ENCODE measurements at places on chromosomes 7 and 10. TPM values are rescaled to one million over a fixed set of nuclear protein-coding genes. Genes with fewer than 3 reads are reported as not detected.

NOM1 gene
- 18.3 TPM for total RNA-seq

IGFBP1 gene
- total RNA-seq = 0.29 TPM

PSD gene
- total RNA-seq = 0.56 TPM

FRA10AC1 gene
- 9.7 TPM for total RNA-seq

CALCR gene
- not detected for total RNA-seq

MMS19 gene
- total RNA-seq = 71.7 TPM

CADPS2 gene
- 0.53 TPM for total RNA-seq

VSTM4 gene
- not detected for total RNA-seq

OR2A1 gene
- not detected for total RNA-seq

AFAP1L2 gene
- 0.37 TPM for total RNA-seq

PTPN20 gene
- total RNA-seq = 0.26 TPM

GRM3 gene
- 0.21 TPM for total RNA-seq

AKR1C4 gene
- total RNA-seq = not detected

PPA1 gene
- 254 TPM for total RNA-seq

UCN3 gene
- total RNA-seq = not detected

PIK3AP1 gene
- 142 TPM for total RNA-seq

GIMAP5 gene
- 4.5 TPM for total RNA-seq

MOGAT3 gene
- total RNA-seq = not detected

GRCh38 chr10:123485341-123485960, 180.7 kb upstream of the GPR26 start:
- DNase-seq = no peak

- DNase-seq = no peak
Observed at GRCh38 chr10:50393784-50394467, 142.6 kb upstream of the ASAH2 start.

GRCh38 chr7:38548605-38549004, 82.6 kb downstream of the AMPH start:
- DNase-seq = no peak

DNA sequence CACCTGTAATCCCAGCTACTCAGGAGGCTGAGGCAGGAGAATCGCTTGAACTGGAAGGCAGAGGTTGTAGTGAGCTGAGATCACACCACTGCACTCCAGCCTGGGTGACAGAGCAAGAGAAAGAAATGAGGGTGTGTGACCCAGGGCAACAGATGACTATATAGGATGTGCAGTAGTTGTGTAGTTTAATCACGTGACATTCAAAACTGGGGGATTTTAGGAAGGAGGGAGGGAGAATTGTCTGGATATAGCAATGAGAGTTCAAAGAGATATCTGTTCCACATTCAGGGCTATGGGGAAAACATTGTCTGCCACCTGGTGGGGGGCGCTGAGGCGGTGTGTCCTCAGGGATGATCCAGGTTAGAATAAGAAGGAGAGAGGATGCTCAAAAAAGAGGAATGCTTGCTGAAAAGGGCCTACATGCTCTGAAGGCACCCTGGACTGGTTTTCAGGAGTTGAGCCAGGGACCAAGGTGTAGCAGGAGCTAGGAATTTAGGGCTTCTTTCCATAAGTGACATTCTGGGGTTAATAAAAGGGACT, 7.8 kb upstream of the ZYX start:
- no peak for DNase-seq

- DNase-seq = no peak
Observed at GRCh38 chr10:75441682-75442081, 10.3 kb downstream of the LRMDA start.

- DNase-seq = no peak
Observed at GRCh38 chr7:108515630-108516029, 10.3 kb downstream of the PNPLA8 start.

- DNase-seq = no peak
Observed at GRCh38 chr7:117402109-117402508, 25.2 kb downstream of the ASZ1 start.

GRCh38 chr7:24580283-24580946, 7.2 kb downstream of the PALS2 start:
- DNase-seq = no peak

DNA sequence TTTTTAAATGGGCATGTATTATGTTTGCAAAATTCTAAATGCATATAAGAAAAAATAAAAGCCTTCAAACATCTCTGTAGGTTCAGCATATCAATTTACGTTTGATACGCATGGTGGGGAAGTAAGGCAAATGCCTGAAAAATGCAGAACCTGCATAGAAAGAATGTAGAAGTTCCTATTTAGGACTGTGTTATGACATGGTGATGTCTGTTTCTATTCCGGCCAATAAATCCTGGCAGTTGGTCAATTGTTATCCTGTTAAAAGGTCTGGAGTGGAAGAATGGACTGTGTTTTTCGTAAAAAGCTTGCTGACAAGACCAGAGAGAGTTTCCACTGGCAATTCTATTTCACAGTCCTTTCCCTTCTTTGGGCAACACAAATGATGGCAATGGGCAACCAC, 49.6 kb upstream of the CAV2 start:
- DNase-seq = no peak

DNA sequence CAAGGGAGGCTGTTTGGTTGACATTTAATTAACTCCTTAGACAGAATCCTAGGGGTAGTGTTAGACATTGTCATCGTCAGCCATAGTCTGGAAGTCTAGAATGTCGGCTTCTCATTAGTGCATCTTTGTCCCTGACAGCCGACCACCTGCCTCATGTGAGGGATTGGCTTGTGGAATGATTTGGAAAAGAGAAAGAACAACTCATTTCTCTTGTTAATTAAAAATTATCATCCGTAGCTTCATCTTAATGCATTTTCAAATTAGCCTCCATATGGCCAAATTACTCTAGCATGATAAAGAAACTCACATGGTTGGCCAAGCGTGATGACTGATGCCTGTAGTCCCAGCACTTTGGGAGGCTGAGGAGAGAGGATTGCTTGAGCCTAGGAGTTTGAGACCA, 97.7 kb upstream of the PARD3 start:
- no peak for DNase-seq

- no peak for DNase-seq
Observed at GRCh38 chr10:28592953-28593352, 60.0 kb downstream of the WAC start.

- no peak for DNase-seq
Observed at GRCh38 chr7:288671-289101, 1.3 kb upstream of the FOXL3 start.

DNA sequence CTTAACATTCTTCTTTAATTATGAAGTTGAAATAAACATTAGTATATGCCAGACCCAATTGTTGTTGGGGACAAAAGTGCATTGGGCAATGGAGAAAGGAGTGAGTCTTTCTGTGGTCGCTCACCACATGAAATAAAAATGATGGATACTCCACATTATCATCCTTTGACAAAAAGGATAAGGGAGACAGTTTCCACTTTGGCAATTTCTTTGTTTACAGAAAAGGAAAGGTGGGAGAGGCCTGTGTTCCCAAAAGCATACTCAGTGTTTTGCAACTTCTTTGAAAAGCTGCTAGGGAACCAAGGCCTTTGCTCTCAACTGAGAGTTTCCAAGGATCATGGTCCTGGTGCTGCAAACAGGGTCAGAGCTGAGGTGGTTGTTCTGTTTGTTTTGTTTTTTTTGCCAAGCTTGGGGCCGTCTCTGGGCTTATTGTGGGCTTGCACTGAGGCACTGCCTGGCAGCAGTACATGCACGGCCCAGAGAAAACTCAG, 341.9 kb downstream of the TNS3 start:
- no peak for DNase-seq

- DNase-seq = peak; percentile 47
Observed at GRCh38 chr10:120161111-120161510, 268.6 kb downstream of the SEC23IP start.

- no peak for DNase-seq
Observed at GRCh38 chr10:46226232-46226631, 60.6 kb upstream of the ANTXRL start.

DNA sequence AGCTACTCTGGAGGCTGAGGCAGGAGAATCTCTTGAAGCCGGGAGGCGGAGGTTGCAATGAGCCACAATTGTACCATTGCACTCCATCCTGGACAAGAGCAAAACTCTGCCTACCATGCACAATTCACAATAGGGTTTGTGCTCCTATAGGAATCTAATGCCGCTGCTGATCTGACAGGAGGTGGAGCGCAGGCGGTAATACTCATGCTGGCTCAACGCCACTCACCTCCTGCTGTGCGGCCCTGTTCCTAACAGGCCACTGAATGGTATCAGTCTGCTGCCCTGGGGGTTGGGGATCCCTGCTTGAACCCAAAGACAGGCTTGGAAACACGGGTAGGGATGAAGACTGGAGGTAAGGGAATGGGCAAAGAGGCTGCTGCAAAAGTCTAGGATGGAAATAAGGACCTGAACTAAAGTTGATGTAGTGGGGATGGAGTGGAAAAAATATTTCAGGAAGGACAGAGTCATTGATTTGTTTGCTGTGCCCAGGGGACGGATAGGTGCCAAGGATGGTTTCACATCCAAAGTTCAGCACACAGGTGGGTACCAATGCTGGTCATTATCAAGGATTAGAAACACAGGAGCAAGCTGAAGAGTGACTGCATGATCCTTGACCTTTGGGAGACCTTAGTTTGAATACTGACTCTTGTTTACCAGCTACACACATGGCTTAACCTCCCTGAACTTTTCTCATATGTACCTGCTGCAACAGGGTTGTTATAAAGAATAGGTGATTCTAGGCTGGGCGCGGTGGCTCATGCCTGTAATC, 2.2 kb downstream of the MRPS17 start:
- no peak for DNase-seq

DNA sequence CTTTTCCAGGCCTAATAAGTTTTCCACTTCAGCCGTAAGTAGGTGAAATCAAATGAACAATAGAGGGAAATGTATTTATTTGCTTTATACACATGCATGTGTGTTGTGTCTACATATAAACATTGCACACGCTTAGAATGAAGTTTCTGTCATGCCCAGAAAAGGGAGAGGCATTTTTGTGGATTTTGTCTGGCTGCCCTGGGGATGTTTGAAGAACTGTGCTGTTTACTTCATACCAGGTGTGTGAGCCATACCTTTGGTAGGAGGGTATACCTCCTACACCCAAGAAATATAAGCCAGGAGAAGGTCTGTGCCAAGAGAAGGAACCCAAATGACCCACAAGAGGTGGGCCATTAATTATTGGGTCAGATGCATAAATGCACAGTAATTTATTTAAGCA, 12.8 kb downstream of the GATAD1 start:
- DNase-seq = no peak

GRCh38 chr7:87507446-87507845, 32.0 kb upstream of the ABCB4 start:
- DNase-seq = no peak

All from GM12878 (cell line).